EL (cell line): ENCODE measurements at places on chromosomes 6 and 20.

DNA sequence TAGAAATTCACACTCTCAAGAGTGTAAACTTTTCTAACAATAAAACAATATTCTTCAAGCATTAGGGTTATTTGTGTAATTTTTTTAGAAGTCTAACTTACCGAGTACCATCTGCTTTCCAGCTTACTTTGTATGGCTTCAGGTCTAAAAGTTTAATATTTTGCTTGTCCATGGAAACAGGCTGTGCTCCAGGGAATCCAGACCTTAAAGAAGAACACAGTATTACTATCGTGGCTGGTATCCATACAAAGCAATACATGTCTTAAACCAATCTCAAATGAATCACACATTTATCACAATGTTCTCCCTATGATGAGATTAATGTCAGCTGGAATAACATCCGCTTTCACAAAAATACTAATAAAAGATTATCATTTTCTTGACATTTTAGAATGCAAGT, 73.0 kb downstream of the RNGTT start:
- DNase-seq, result no peak

DNA sequence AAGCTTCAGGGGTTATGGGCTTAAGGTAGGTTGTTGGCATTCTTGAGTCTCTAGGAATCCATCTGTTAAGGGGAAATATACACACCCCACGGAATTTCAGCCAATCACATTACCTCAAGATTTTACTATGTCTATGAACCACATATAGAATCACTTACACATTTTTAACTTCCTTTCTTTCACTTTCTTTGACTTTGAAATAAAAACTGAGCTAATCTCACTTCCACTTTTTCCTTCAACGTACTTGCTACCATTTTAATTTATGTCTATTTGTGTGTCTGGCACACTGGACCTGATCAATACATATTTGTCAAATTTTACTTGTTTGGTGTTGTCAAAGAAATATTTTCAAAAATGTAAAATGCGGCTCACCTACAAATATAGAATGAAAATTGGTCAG, 545.4 kb upstream of the JAG1 start:
- DNase-seq, result no peak

GRCh38 chr6:87944541-87944954, 103.1 kb upstream of the SPACA1 start:
- peak; percentile 60 for DNase-seq

- peak; percentile 65 for DNase-seq
Measured at GRCh38 chr6:10801224-10801848, 37.0 kb downstream of the MAK start.

DNA sequence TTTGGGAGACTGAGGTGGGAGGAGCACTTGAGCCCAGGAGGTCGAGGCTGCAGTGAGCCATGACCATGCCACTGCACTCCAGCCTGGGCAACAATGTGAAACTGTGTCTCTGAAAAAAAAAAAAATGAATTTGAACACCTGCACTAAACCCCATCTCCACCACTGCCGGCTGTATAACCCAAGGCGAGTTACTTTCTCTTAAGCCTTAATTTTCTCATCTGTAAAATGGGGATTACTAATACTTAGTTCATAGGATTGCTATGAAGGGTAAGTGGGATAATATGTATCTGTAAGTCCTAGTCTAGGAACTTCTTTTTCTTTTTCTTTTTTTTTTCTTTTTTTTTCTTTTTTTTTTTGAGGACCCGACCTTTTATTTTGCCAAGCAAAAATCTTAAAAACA, 61.5 kb downstream of the SHLD1 start:
- DNase-seq, result no peak
